ENCODE measurements at places on chromosomes 6 and 20. TPM values are rescaled to one million over a fixed set of nuclear protein-coding genes. Genes with fewer than 3 reads are reported as not detected.

CPNE5 gene
- total RNA-seq: 26.5 TPM

GHRH gene
- total RNA-seq: 0.93 TPM

ARHGAP40 gene
- total RNA-seq: not detected

PAQR8 gene
- total RNA-seq: 2.0 TPM

LHFPL5 gene
- total RNA-seq: not detected

PEX6 gene
- 28.9 TPM for total RNA-seq

MPIG6B gene
- total RNA-seq: 0.19 TPM

TNXB gene
- 73.0 TPM for total RNA-seq

NRSN1 gene
- not detected for total RNA-seq

CALHM6 gene
- total RNA-seq: 1.7 TPM

DNA sequence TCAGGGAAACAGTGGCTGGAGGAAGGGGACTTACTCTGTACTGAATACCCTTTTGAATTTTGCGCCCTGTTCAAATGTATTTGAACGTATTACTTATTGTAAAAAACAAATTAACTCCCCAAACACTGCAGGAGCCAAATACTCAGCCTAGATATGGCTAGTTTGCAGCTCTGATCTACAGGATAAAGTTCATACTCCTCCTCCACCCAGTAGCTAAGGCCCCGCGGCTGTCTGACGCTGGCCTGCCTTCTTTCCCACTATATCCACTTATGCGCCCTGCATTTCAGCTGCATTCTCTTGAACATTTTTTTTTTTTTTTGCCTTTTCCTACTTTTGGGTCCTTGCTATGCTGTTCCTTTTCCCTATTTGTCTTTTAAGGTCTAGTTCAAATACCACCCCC, 6.5 kb downstream of the GSS start:
- no peak for DNase-seq

DNA sequence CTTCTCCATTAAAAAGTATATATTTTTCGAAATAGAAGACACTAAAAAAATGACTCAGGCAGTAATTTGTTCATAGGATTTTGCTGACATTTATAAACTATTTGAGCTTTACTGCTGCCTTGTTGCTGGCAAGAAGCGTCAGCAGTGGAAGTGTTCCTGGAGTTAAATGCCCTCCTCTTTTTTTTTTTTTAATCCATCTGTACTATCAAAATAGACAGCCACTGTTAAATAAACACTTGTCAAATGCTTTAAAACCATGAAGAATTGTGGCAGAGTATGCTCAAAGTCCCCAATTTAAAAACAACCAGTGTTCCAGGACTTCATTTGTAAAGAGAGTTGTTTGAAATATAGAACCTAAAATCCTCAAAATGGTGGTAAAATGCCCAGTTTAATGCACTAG, 253.8 kb downstream of the NKAIN2 start:
- DNase-seq: no peak

DNA sequence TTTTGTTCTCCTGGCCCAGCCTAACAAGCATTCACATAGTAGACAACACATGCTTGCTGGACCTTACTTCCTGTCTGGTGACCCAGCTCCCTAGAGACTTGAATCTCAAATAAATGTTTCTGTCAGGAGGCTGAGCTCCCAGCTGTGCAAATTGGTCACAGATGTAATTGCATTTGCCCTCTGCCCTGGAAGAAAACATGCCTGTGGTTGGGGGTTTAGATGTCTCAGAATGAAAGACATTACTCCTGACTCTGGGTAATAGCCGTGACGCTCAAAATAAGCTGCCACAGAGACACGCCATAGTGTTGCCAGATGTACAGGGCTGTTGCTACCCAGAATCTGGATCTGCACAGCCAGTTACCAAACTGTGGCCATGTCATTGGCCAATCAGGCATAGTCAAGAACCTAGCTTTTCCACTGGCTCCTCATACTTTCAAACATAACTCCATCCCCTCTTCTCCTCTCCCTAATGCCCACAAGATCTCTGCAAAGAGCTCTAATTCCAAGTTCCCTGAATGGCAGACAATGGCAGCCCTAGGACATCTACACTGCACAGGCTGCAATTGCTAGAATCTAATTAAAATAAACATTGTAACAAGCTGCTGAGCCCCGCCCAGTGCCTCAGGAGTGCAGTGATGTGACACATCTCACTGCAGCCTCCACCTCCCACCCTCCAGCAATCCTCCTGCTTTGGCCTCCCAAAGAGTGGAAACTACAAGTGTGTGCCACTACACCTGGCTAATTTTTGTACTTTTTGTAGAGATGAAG, 32.8 kb upstream of the GMPR start:
- no peak for DNase-seq

- no peak for DNase-seq
These were observed 77.8 kb upstream of the SMLR1 start for GRCh38 chr6:130749402-130749801.

- no peak for DNase-seq
These were observed 14.8 kb upstream of the HLA-DRB1 start for GRCh38 chr6:32604434-32604877.

DNA sequence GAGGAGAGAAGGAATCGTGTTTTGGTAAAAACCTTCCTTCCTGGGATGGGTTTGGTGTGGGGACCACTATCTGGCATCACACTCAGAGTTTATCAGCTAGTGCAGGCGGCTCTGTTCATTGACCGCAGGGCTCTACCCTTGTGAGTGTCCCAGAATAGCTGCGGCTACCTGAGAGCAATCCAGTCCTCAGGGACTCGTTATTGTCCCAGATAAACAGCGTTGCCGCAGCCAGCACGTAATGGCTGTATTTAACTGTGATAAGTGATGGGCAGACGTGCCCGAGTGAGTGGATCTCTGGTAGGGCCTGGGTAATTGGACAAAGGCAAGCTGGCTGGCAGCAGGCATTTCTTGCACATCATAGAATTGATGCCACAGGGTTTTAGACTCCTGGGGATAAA, 163.3 kb downstream of the SOBP start:
- peak; percentile 69 for DNase-seq

GRCh38 chr6:125245523-125246264, 56.1 kb downstream of the HDDC2 start:
- no peak for DNase-seq

- DNase-seq: no peak
These were observed 430 bp upstream of the FAM110A start for GRCh38 chr20:833121-833449.

DNA sequence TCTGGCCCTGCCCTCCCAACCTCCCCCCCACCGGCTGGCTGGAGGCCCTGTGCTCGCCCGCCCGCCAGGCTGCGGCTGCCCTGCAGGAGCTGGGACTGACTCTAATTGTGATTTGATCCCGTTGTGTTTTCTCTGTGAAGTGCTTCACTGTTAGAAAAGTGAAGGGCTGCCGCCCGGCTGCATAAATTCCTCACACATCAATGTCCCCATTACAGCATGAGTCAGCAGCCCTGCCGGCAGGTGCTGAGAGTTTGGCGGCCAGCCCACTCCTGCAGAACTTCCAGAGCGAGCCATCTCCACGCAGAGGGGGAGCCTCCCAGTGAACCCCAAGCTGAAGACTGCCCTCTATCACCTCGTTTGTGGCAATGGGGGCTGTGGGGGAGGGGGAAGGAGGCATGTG, 137.9 kb downstream of the DLL1 start:
- DNase-seq: peak; percentile 54

DNA sequence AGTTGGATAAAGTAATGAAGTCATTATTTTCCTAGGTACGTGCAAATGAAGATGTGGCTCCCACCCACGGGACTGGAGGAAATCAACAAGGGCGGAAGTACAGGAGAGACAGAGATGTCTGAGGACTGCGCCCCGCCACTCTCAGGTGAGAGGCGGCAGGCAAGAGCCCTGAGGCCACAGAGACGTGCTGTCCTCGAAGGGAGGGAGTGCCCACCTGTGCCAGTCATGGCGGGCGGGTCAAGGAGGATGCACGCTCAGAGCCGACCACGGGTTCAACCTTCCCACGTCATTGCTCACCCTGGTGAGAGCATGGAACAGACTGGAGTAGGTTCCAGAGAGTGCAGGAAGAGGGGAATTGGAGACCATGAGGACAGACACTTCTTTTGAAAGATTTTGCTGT, 12.7 kb downstream of the CST8 start:
- DNase-seq: no peak

GRCh38 chr6:142112451-142113061, 20.2 kb upstream of the GJE1 start:
- DNase-seq: peak; percentile 27

- DNase-seq: no peak
These were observed 494.1 kb upstream of the ARID1B start for GRCh38 chr6:156283091-156283490.

DNA sequence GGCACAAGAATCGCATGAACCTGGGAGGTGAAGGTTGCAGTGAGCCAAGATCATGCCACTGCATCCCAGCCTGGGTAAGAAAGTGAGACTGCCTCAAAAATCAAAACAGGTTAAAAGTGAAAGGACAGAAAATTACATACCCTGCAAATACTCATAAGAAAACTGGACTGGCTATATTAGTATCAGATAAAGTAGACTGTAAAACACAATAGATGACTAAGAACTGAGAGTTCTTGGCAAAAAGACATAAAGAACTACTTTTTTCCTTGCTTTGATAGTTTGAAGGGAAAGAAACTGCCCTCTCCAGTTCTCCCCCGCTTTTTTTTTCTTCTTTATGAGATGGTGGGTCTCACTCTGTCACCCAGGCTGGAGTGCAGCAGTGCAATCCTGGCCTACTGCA, 17.0 kb downstream of the SNX3 start:
- no peak for DNase-seq

DNA sequence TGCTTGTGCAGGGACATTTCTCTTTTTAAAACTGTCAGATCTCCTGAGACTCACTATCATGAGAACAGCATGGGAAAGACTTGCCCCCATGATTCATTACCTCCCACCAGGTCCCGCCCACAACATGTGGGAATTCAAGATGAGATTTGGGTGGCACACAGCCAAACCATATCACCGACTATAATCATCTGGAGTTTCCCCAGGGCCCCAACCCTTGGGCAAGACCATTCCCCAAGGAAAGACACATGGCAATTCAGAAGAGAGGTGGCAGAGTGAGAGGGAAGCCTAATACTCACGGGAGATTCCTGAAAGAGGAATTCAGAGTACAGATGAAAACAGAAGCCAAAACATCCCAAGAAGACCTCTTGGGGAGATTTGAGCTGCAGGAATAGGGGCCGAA, 291.0 kb upstream of the PLCB4 start:
- DNase-seq: no peak

GRCh38 chr6:74892091-74892490, 313.8 kb downstream of the COL12A1 start:
- DNase-seq: no peak

- no peak for DNase-seq
These were observed 632.8 kb downstream of the HACE1 start for GRCh38 chr6:104226790-104227446.

DNA sequence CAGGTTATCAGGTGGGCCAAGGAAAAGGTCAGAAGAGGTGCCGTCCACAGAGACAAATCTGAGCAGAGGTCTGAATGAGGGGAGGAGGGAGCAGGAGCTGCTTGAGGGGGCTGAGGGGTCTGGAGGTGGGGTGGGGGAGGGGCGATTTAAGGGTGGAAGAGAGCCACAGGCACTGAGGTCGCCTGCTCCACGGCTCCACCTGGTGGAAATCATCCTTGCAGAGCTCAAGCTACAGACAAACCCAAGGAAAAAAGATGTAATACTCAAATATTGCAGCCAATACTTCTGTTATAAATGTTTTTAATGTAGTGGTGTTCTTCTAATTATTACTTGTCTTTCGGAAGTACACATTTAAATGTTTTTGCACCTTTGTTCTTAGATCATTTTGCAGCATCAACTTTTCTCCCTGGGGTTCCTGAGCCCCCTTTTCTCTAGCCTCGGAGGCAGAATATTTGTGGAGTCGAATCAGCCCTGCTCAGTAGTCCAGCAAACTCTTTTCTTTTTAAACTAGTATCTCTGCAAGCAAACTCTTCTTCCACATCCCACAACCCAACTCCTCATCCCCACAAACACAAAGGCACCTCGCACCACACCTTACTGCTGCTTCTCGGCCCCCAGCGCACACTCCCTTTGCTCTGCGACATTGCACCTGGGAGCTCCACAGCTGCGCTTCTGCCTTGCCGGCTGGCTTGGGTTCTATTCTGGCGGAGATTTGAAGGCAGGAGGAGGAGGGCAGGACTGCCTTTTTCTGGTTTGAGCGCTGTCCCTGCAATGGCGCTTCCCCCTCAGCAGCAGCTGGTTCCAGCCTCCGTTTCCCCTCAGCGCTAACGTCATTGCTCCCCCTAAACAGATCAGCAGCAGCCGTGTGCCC, 51.0 kb upstream of the TFAP2A start:
- DNase-seq: no peak

Data from left ventricle myocardium inferior (tissue), 1 donor.